ENCODE measurements at places on chromosomes 1 and 21. TPM values are rescaled to one million over a fixed set of nuclear protein-coding genes. Genes with fewer than 3 reads are reported as not detected.

GGPS1 gene
- total RNA-seq: 33.5 TPM

FCAMR gene
- total RNA-seq: not detected

KLHDC9 gene
- 4.5 TPM for total RNA-seq

TACSTD2 gene
- 0.33 TPM for total RNA-seq

GPR153 gene
- 26.5 TPM for total RNA-seq

HRNR gene
- not detected for total RNA-seq

FBXO2 gene
- 1.3 TPM for total RNA-seq

ANKRD35 gene
- 5.5 TPM for total RNA-seq

MANEAL gene
- total RNA-seq: 1.8 TPM

TEKT2 gene
- total RNA-seq: 0.15 TPM

FLG2 gene
- total RNA-seq: not detected

TTLL10 gene
- total RNA-seq: not detected

CA6 gene
- total RNA-seq: not detected

CHRM3 gene
- total RNA-seq: under 0.01 TPM

ZMYM4 gene
- 39.0 TPM for total RNA-seq

CD34 gene
- total RNA-seq: 0.17 TPM

TMPRSS3 gene
- not detected for total RNA-seq

NFASC gene
- total RNA-seq: 19.1 TPM

CADM3 gene
- total RNA-seq: not detected

S100A7A gene
- total RNA-seq: not detected

RGS8 gene
- total RNA-seq: under 0.01 TPM

FCRL2 gene
- not detected for total RNA-seq

TTC22 gene
- total RNA-seq: under 0.01 TPM

LCE2C gene
- not detected for total RNA-seq

QSOX1 gene
- 379 TPM for total RNA-seq

SPRR2F gene
- total RNA-seq: not detected

HLX gene
- total RNA-seq: 2.6 TPM

ZNF695 gene
- 2.0 TPM for total RNA-seq

VWA5B1 gene
- not detected for total RNA-seq

All from smooth muscle cell of trachea (primary cell).